MCF 10A (cell line): ENCODE measurements at places on chromosomes 3 and 15. TPM values are rescaled to one million over a fixed set of nuclear protein-coding genes. Genes with fewer than 3 reads are reported as not detected.

PIK3CA gene
- total RNA-seq: 18.1 and 20.7 TPM in 2 replicates

PIERCE2 gene
- total RNA-seq: 3.5 and 5.0 TPM in 2 replicates

SH2D7 gene
- total RNA-seq: not detected in 2 replicates

RARRES1 gene
- not detected in 2 replicates for total RNA-seq

GYG1 gene
- 22.3 and 25.4 TPM in 2 replicates for total RNA-seq

WDR6 gene
- 112 and 116 TPM in 2 replicates for total RNA-seq

NANOGP8 gene
- 0.75 TPM in 1 of 2 replicates, not detected in the other for total RNA-seq

RBM6 gene
- 58.0 and 65.8 TPM in 2 replicates for total RNA-seq

ADAM10 gene
- total RNA-seq: 87.5 and 109 TPM in 2 replicates

CPN2 gene
- total RNA-seq: not detected in 2 replicates

ANKRD34C gene
- total RNA-seq: not detected in 2 replicates

CNTN4 gene
- 0.12 and 2.7 TPM in 2 replicates for total RNA-seq

HES1 gene
- 34.6 and 37.8 TPM in 2 replicates for total RNA-seq

PPP2R3A gene
- 7.1 and 7.5 TPM in 2 replicates for total RNA-seq

WDR72 gene
- total RNA-seq: not detected in 2 replicates

SCAPER gene
- total RNA-seq: 9.5 and 13.9 TPM in 2 replicates

PIGB gene
- total RNA-seq: 16.2 and 22.2 TPM in 2 replicates

FILIP1L gene
- 1.3 and 2.4 TPM in 2 replicates for total RNA-seq

CCDC33 gene
- not detected in 2 replicates for total RNA-seq

APBA2 gene
- not detected in 2 replicates for total RNA-seq

STAC gene
- 1.1 and 1.2 TPM in 2 replicates for total RNA-seq

TRH gene
- not detected in 2 replicates for total RNA-seq

CTXN2 gene
- not detected in 2 replicates for total RNA-seq

SHC4 gene
- 0.26 and 0.49 TPM in 2 replicates for total RNA-seq

IGDCC3 gene
- total RNA-seq: not detected in 2 replicates

CEMIP gene
- total RNA-seq: 0.14 and 0.44 TPM in 2 replicates

MIX23 gene
- 78.2 and 94.4 TPM in 2 replicates for total RNA-seq

TMA7 gene
- 356 and 372 TPM in 2 replicates for total RNA-seq

CAPN7 gene
- 48.4 and 55.2 TPM in 2 replicates for total RNA-seq

TTLL13 gene
- total RNA-seq: 0.47 TPM in 1 of 2 replicates, not detected in the other

PIF1 gene
- 8.1 and 13.4 TPM in 2 replicates for total RNA-seq

RPS27L gene
- total RNA-seq: 154 and 172 TPM in 2 replicates

GASK1A gene
- not detected in 2 replicates for total RNA-seq

PAQR5 gene
- 16.7 and 20.3 TPM in 2 replicates for total RNA-seq

NTRK3 gene
- total RNA-seq: not detected in 2 replicates

PEAK1 gene
- total RNA-seq: 17.5 and 20.0 TPM in 2 replicates

MKRN2 gene
- 22.0 and 25.6 TPM in 2 replicates for total RNA-seq

TMCC1 gene
- 22.5 and 31.2 TPM in 2 replicates for total RNA-seq

ACAN gene
- total RNA-seq: not detected in 2 replicates

SLC26A6 gene
- total RNA-seq: 47.4 and 63.3 TPM in 2 replicates

GOLGA8R gene
- total RNA-seq: 3.0 and 5.3 TPM in 2 replicates

RASGRP1 gene
- not detected in 2 replicates for total RNA-seq

SEMA3F gene
- 34.6 and 51.5 TPM in 2 replicates for total RNA-seq

ITGB5 gene
- total RNA-seq: 100 and 101 TPM in 2 replicates

PTPRG gene
- total RNA-seq: 47.9 and 54.5 TPM in 2 replicates

TGM5 gene
- total RNA-seq: 0.12 TPM in 1 of 2 replicates, not detected in the other

FBLN2 gene
- total RNA-seq: not detected in 2 replicates

LYSMD2 gene
- 13.4 and 14.3 TPM in 2 replicates for total RNA-seq

KBTBD12 gene
- total RNA-seq: not detected in 2 replicates
